Natural killer cell treated with Interleukin-12 subunit alpha and Interleukin-12 subunit beta and Interleukin-15 and Interleukin-18, amount 100 ng/mL, for 72 hours (primary cell): ENCODE measurements at places on chromosomes 7 and 10. TPM values are rescaled to one million over a fixed set of nuclear protein-coding genes. Genes with fewer than 3 reads are reported as not detected.

UNC5B gene
- not detected for total RNA-seq

JAKMIP3 gene
- not detected for total RNA-seq

PTF1A gene
- not detected for total RNA-seq

CALHM3 gene
- total RNA-seq: not detected

EGR2 gene
- 116 TPM for total RNA-seq

RBP4 gene
- not detected for total RNA-seq

TMEM225B gene
- 1.1 TPM for total RNA-seq

SPDYE6 gene
- total RNA-seq: not detected

ASIC3 gene
- 4.7 TPM for total RNA-seq

DNAJC1 gene
- total RNA-seq: 37.8 TPM

OR9A2 gene
- not detected for total RNA-seq

ZNF488 gene
- not detected for total RNA-seq

TWIST1 gene
- not detected for total RNA-seq

GBX1 gene
- total RNA-seq: not detected
